Activated CD8-positive, alpha-beta memory T cell treated with anti-CD3 and anti-CD28 coated beads for 48 hours (primary cell): ENCODE measurements at places on chromosomes 3 and 15.

DNA sequence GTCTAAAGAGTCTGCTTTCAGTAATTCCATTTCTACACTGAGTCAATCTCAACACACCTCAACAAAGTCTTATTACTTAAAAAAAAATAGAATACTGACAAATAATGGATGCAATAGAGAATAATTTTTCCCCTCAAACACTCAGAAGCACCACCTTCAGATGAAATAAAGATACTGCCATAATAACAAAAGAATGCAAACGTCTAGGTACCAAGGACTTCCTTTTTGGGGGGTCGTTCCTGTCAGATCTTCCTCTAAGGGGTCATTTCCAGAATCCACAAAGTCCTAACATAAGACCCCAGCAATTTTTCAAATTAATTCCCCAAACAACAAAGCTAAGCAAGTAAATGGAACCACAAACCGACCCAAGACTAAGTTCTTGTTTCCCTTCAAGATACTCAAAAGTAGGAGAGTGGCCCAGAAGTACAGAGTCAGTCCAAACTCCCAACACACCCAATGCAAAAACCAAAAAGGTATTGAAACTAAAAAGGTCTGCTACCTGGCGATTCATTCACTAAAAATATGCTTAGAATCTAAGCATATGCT, 1.3 kb downstream of the RYK start:
- DNase-seq: no peak

- no peak for DNase-seq
Measured at GRCh38 chr3:122576174-122576940, 1.1 kb upstream of the PARP15 start.

GRCh38 chr3:135136361-135137100, 341.5 kb downstream of the EPHB1 start:
- DNase-seq: no peak

DNA sequence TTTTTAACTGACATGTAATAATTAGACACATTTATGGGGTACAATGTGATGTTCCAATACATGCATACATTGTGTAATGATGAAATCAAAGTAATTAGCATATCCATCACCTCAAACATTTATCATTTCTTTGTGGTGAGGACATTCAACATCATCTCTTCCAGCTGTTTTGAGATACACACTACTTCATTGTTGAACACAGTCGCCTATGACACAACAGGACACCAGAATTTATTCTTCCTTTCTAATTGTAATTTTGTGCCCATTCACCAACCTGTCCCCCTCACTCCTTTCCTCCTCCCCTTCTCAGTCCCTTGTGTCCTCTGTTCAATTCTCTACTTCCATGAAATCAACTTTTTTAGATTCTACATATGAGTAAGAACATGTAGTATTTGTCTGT, 113.4 kb upstream of the CBLB start:
- no peak for DNase-seq

- DNase-seq: no peak
Measured at GRCh38 chr3:117881210-117881609, 1153.4 kb downstream of the IGSF11 start.
